ENCODE measurements at places on chromosomes 7 and 10. TPM values are rescaled to one million over a fixed set of nuclear protein-coding genes. Genes with fewer than 3 reads are reported as not detected.
A peak's percentile ranks its signal among the peaks of the same experiment; 100 is the strongest.

GRCh38 chr10:73807471-73807870 lies 3.9 kb downstream of the NDST2 start:
- H3K36me3 ChIP-seq = peaks cover 4% of the 10 kb centered on the region
- H3K27ac ChIP-seq = no peak overlapping the region
- no peak for DNase-seq
- H3K27me3 ChIP-seq = no peaks in the 10 kb centered on the region
- H3K4me1 ChIP-seq = peaks cover 35% of the 10 kb centered on the region

The CCL24 gene
- total RNA-seq = not detected

DNA sequence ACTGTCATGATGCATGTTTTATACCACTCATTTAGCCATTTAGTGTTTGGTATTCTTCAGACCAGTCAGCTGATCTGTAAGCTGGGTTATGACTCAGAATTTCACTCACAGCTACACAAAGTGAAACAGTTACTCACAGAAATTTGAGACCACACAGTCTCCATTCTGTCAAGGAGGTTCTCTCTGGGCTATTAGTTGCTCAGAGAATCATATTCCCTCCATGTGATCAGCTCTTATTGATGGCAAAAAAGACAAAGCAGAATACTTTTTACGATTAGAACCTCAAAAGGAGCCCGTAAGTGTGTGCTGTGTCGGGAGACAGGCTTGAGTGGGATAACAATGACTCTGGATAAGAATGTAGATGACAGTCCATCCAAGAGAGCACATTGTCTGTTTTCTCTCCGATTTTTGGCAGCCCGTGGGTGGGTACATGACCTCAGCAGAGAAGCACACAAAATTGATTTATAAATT lies 277.6 kb upstream of the SORCS1 start:
- H3K4me1 ChIP-seq = no peaks in the 10 kb centered on the region
- no peak overlapping the region for H3K4me3 ChIP-seq
- no peaks in the 10 kb centered on the region for H3K36me3 ChIP-seq
- DNase-seq = no peak

DNA sequence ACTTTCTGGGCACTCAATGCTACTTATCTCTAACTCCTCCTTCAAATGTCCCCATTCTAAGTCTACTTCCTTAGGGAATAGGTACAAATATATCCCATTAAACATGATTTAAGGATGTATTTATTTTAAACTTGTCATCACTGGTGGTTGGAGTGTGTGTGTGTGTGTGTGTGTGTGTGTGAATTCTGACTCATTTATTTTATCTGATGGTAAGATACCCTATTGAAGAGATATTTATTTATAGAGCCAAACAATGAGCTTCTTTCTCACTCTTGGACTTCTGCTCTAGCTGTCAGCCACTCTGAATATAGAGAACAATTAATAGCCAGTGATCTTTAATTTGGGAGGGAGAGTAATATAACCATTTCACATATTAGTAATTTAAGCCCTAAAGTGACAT lies 17.8 kb upstream of the MAGI2 start:
- H3K4me1 ChIP-seq = no peaks in the 10 kb centered on the region
- no peak overlapping the region for H3K27ac ChIP-seq
- DNase-seq = no peak

DNA sequence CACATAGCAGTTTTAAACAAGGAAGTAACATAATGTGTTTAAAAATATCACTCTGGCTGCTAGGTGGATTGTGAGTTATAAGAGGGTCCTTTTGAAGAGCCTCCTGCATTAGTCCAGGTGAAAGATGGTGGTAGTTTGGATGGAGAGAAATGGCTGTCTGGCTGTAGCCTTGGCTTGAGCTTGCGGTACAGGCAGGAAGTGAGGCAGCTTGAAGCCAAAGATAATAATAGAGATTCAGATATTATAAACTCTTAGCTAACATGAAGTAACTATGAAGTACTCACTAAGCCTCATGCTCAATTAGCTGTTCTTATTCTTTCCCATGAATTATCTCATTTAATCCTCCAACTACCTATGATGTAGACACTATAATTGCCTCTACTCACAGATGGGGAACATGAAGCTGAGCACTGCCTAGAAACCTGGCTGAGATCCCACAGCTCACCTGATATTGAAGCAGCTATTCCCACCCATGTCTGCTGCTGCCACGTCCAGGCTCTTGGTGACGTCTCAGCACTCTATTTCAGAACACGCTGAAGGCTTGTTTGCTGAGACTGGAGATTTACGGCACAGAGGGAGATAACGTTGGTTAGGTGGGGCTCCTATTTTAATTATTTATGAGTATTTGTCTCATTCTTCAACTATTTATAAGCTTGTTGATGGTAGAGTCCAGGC lies 10.4 kb downstream of the C10orf120 start:
- no peaks in the 10 kb centered on the region for H3K4me1 ChIP-seq
- no peak for DNase-seq
- H3K27me3 ChIP-seq = no peaks in the 10 kb centered on the region
- H3K27ac ChIP-seq = no peak overlapping the region
- no peak overlapping the region for H3K4me3 ChIP-seq

DNA sequence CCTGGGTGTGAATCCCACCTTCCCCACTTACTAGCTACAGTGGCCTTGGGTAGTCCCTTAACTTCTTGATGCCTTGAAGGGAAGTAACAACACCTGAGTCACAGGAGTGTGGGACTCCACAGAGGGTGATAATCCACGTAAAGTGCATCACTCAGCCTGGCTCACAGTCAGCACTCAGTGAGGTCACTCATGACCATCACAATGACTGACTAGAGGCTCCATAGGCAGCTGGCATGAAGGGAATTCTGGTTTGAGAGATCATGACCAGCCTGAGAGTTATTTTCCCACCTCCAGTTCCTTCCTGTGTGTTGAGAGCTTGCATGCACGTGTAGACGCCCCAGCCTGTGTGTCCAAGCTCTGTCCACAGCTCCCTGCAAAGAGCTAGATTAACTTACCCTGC lies 34.8 kb downstream of the NEUROG3 start:
- H3K27me3 ChIP-seq = no peaks in the 10 kb centered on the region
- DNase-seq = no peak
- H3K4me3 ChIP-seq = no peak overlapping the region
- no peak overlapping the region for H3K27ac ChIP-seq

The RPA3 gene
- total RNA-seq = 12.3 TPM

GRCh38 chr7:87359366-87359765 lies 13.9 kb downstream of the CROT start:
- H3K4me3 ChIP-seq = no peak overlapping the region
- no peaks in the 10 kb centered on the region for H3K27me3 ChIP-seq
- no peak overlapping the region for H3K27ac ChIP-seq
- DNase-seq = no peak
- no peaks in the 10 kb centered on the region for H3K4me1 ChIP-seq

DNA sequence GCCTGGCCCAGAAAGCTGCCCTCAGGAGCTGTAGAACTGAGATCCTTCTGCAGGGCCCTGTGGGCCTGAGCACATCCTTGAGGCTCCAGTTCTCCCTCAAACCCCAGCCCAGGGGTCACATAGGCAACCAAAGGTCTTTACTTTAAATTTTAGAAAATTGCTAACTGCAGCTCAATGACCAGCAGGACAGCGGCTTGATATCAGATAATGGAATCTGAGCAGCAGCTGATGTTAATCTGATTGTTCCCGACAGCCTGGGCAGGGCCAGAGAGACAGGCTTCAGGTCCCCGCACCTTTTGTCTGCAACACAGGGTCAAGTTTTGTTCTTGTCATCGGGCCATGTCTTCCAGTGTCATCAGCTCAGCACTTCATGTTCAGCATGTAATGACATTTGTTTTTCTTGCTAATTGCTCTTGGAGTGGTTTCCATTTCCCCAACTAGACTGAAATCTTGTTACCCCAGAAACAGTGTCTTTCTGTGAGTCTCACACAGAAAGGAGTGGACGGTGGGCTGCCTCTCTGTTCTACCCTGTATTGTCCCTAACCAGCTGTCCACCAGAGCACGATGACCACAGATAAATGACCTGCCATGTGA lies 91.0 kb downstream of the PAXIP1 start:
- H3K4me1 ChIP-seq = peaks cover 13% of the 10 kb centered on the region
- H3K27ac ChIP-seq = no peak overlapping the region
- no peaks in the 10 kb centered on the region for H3K36me3 ChIP-seq
- no peaks in the 10 kb centered on the region for H3K27me3 ChIP-seq

DNA sequence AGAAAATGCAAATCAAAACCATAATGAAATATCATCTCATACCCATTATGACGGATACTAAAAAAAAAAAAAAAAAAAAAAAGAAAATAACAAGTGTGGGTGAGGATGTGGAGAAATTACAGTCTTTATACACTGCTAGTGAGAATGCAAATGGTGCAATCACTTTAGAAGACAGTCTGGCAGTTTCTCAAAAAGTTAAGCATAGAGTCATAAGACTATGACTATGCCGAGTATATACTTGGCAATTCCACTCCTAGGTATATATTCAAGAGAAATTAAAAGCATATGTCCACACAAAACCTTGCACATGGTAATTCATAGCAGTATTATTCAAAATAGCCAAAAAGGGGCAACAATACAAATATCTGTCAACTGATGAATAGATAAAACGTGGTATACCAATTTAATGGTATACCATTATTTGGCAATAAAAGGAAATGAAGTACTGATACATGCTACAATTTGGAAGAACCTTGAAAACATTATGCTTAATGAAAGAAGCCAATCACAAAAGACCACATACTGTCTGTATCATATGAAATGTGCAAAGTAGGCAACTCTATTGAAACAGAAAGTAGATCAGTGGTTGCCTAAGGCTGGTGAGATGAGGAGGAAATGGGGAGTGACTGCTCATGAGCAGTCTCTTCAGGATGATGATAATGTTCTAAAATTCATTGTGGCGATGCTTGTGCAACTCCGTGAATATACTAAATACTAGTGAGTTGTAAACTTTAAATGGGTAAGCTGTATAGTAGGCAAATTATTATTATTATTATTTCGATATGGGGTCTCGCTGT lies 90.1 kb upstream of the NANOS1 start:
- H3K27ac ChIP-seq = no peak overlapping the region
- H3K36me3 ChIP-seq = no peaks in the 10 kb centered on the region
- H3K4me1 ChIP-seq = no peaks in the 10 kb centered on the region
- no peaks in the 10 kb centered on the region for H3K27me3 ChIP-seq
- H3K4me3 ChIP-seq = no peak overlapping the region

The TMEM273 gene
- total RNA-seq = 17.9 TPM

GRCh38 chr7:22675917-22676343 lies 51.1 kb upstream of the IL6 start:
- H3K36me3 ChIP-seq = no peaks in the 10 kb centered on the region
- no peak for DNase-seq
- H3K4me1 ChIP-seq = no peaks in the 10 kb centered on the region
- H3K27me3 ChIP-seq = no peaks in the 10 kb centered on the region
- H3K27ac ChIP-seq = no peak overlapping the region

GRCh38 chr7:42164881-42165428 lies 72.1 kb downstream of the GLI3 start:
- H3K36me3 ChIP-seq = no peaks in the 10 kb centered on the region
- no peak for DNase-seq
- H3K4me1 ChIP-seq = peaks cover 55% of the 10 kb centered on the region
- H3K27me3 ChIP-seq = no peaks in the 10 kb centered on the region

The C10orf105 gene
- total RNA-seq = 0.49 TPM

The MMD2 gene
- total RNA-seq = not detected

- no peaks in the 10 kb centered on the region for H3K27me3 ChIP-seq
- no peaks in the 10 kb centered on the region for H3K36me3 ChIP-seq
- no peak for DNase-seq
- H3K27ac ChIP-seq = no peak overlapping the region
- H3K4me3 ChIP-seq = no peak overlapping the region
- no peaks in the 10 kb centered on the region for H3K4me1 ChIP-seq
These were observed 55.3 kb downstream of the DENND2A start for GRCh38 chr7:140585333-140585732.

GRCh38 chr10:45408421-45409319 lies 34.7 kb downstream of the ALOX5 start:
- no peaks in the 10 kb centered on the region for H3K36me3 ChIP-seq
- H3K27ac ChIP-seq = no peak overlapping the region
- no peak for DNase-seq

GRCh38 chr7:93943816-93944540 lies 22.4 kb downstream of the GNG11 start:
- no peaks in the 10 kb centered on the region for H3K36me3 ChIP-seq
- no peak overlapping the region for H3K4me3 ChIP-seq
- no peak for DNase-seq
- H3K4me1 ChIP-seq = no peaks in the 10 kb centered on the region
- no peak overlapping the region for H3K27ac ChIP-seq
- no peaks in the 10 kb centered on the region for H3K27me3 ChIP-seq

The TFEC gene
- 4.7 TPM for total RNA-seq

DNA sequence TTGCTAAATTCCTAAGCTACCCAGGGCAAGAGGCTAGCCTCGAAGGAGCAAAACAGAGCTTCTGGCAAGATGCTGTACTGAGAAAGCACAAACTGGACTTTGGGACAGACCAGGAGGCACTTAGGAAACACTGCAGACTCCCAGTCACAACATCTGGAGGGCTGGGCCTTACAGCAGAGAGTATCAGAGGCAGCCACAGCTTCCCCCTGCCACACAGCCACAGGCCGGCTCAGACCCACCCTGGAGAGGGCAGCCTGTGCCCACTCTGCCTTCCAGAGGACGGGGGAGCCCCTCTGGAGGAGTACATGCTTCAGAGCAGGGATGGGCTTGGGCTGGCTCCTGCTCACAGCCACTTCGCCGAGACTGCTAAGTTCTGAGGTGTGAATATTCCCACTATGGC lies 17.4 kb downstream of the ESYT2 start:
- peaks cover 53% of the 10 kb centered on the region for H3K4me1 ChIP-seq
- no peaks in the 10 kb centered on the region for H3K36me3 ChIP-seq
- peak overlapping the region; percentile 58 for H3K27ac ChIP-seq
- no peaks in the 10 kb centered on the region for H3K27me3 ChIP-seq

- H3K4me3 ChIP-seq = no peak overlapping the region
- no peaks in the 10 kb centered on the region for H3K27me3 ChIP-seq
- peaks cover 19% of the 10 kb centered on the region for H3K4me1 ChIP-seq
These were observed 3.7 kb downstream of the PLPP4 start for GRCh38 chr10:120460776-120461175.

DNA sequence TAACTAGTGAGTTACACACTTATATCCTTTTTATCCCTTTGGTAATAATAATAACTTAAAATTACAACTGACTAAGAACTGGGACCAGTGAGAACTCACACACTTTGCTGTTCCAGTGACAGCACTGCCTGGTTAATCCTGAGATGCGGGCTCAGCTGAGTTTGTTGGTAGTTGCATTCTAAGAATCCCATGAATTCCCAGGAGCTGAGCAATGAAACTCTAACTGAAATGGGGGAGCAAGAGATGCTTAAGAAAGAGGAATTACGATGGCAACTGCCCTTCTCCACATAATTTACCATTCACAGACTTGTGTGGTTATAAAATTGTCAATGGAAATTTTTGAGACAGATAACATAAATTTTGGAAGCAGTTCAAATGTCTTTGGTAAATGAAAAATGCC lies 659.4 kb downstream of the MAGI2 start:
- no peaks in the 10 kb centered on the region for H3K4me1 ChIP-seq
- no peaks in the 10 kb centered on the region for H3K36me3 ChIP-seq
- no peak for DNase-seq
- no peaks in the 10 kb centered on the region for H3K27me3 ChIP-seq
- H3K4me3 ChIP-seq = no peak overlapping the region

Measured in vagina (tissue), 2 donors.